ENCODE measurements at places on chromosomes 1 and 21. TPM values are rescaled to one million over a fixed set of nuclear protein-coding genes. Genes with fewer than 3 reads are reported as not detected.

- DNase-seq = no peak
These were observed 276.0 kb downstream of the RWDD3 start for GRCh38 chr1:95509989-95510388.

DNA sequence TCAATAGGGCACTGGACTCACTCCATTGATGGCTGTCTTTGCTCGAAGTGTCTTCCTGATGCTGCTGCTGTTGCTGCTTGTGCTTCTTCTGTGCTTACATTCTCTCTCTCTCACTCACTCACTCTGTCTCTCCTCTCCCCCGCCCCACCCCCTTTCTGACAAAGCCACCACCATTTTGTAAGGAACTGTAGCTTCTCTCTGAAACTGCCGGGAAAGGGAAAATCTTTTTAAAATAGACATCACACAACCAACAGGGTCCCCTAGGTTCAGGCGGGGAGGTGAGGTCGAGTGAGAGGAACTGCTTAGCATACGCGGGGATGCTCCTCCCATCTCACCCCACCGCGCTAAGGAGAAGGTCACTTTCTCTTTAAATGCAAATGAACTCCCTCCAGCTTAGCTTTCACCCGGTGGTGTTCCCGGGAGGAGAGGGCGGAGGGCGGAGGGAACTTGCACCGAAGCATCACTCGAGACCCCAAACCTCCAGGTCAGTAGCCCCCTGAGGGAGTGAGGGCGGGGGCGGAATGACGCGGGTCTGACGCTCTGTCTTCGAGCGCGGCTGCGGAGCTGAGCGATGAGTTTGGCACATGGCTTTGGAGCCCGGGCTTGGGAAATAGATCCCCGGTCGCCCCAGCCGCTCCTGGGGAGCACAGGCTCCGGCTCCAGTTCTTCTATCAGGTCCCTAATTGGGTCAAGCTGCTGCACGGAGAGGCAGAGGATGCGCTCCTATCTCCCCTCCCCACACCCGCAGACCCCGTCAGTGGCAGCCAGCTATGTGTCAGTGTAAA lies at the start of gene CCDC28B:
Gene CCDC28B, plus strand, starts transcription at position 370 of the 785 bp plus-strand sequence. CDS start 1,341 bp downstream, outside the sequence.
- peak; percentile 41 for DNase-seq

Gene KIF2C
- 8.1 TPM for total RNA-seq

GRCh38 chr1:185129708-185130107 lies 27.0 kb downstream of the TRMT1L start:
- no peak for DNase-seq

DNA sequence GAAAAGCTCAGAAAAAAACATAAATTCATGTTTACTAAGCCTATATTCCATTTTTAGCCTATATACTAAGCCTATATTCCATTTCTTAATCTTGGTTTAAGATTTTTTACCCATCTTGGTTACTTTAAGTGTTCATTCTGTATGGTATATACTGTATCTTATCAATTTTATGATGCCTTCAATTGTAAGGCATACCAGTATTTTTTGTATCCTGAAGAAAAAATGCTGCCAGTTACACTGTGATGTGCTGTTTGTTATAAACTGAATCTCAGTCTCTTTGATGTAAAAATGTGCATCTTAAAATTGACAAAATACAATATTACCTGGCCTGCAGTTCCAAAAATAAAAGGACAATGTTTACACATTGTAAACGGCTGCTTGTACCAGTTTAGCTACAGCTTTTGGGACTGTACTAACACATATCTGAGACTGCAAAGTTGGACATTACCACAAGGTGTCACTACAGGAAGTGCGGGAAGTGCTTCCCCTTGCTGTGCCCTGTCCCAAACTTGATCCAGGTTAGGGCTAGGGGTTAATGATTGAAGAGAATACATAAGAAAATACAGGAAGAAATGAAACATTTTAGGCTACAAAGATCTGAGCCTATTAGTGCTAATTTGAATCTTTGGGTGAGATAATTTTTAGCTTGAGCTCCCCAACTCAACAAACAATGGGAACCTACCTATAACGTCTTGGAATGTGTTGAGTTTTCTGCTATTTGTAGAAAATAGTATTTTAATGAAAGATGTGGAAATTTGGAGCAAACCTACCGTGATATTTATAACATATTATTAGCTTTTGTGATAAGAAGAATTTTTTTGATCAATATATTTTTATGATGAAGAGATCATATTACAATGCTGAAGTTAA lies 108.9 kb downstream of the LBR start:
- no peak for DNase-seq

DNA sequence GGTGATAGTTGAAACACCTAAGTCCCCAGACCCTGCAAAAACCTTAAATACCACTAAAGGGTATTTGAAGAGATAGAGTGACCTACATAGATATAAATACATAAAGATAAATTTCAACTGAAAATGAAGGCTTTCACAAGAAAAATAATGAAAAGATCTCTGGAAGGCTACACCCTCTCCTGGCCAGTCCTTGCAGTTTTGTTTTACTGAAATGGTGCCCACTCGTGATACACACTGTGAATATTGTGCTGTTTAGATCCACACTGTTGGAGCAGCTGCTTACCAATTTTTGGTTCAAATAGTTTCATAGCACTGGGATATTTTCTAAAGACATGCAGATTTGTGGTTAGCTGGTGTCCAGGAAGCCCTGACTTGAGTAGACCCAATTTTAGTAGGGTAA lies 31.5 kb upstream of the RNF187 start:
- DNase-seq = no peak

GRCh38 chr1:35192056-35192852 lies 691 bp downstream of the SFPQ start:
- DNase-seq = peak; percentile 88

Gene MPL
- total RNA-seq = not detected

All from activated T-cell treated with anti-CD3 and anti-CD28 coated beads, Interleukin-2, amount 50 U/mL, for 4 hours (primary cell).